CD4-positive, alpha-beta memory T cell (primary cell): ENCODE measurements at places on chromosomes 6 and 20.

GRCh38 chr6:15501826-15502445, 160.9 kb downstream of the DTNBP1 start:
- no peak for DNase-seq

DNA sequence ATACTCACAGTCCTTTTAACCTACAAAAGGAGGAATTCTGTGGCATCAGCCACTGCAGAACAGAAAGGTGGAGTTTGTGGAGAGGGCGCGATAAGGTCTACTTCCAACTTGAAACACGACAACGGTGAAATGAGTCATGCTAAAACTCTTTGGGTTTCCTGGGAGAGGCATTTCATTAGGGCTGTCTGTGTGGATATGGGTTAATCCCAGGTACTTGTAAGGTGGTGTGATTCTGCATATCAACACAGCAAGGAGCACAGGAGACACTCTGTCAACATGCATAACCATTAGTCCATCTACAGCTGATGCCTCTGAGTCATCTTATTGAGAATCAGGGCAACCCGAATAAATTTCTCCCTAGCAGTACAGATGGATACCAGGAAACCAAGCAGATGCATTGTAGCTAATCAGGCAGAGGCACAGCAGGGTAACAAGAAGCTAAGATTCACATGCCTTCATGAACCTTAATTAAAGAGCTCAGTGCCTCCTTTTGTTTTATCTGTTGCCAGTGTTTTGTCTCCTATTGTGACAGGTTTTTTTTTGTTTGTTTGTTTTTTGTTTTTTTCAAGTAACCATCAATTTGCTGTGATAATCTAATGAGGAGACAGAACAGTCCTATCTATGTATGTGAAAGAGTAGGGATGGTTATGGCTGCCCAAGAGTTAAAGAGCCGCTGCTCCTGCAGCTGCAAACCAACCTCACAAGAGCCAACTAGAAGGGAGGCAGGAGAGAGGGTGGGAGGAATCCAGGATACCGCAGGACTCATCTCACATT, 315.8 kb upstream of the SOX4 start:
- no peak for DNase-seq

DNA sequence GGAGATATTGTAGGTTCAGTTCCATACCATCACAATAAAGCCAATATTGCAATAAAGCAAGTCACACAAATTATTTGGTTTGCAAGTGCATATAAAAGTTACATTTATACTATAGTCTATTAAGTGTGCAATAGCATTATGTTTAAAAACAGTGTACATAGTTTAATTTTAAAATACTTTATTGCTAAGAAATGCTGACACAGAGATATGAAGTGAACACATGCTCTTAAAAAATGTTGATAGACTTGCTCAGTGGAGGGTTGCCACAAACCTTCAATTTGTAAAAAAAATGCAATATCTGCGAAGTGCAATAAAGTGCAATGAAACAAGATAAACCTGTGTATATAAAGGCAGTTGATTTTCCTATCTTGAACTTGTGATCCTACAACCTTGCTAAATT, 161.5 kb downstream of the PRDM13 start:
- DNase-seq, result no peak

GRCh38 chr20:49375170-49375569, 97.3 kb upstream of the ZNFX1 start:
- no peak for DNase-seq

DNA sequence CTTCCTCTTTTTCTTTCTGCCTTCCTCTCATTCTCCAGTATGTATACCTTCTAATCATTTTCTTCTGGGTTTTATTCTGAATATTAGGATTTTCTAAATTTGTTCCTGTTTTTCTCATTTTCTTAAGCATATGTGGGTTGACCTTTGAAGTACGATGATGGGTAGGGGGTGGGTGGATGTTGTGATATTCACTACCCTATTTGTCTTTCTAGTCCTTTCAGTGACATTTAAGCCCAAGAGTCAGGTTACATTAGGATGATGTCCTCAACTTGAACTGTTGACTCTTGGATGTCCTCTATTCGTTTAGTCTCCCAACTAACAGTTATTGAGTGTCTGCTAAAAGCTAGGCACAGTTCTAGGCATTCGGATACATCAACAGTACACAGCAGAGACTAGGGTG, 7.3 kb downstream of the ABT1 start:
- DNase-seq, result no peak

DNA sequence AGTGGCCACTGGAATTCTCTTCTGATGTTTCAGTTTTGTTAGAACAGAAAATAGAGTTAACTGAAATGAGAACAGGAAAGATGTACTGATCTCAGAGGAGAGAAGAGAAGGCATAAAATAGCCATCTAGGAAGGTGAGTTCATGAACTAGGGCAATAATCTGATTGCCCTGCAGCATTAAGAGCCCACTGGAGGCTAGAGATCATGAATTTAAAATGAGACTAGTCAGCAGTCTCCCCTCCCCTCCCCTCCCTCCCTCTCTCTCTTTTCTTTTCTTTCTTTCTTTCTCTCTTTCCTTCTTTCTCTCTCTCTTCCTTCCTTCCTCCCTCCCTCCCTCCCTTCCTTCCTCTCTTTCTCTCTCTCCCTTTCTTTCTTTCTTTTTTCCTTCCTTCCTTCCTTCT, 28.9 kb downstream of the GPRC6A start:
- no peak for DNase-seq

DNA sequence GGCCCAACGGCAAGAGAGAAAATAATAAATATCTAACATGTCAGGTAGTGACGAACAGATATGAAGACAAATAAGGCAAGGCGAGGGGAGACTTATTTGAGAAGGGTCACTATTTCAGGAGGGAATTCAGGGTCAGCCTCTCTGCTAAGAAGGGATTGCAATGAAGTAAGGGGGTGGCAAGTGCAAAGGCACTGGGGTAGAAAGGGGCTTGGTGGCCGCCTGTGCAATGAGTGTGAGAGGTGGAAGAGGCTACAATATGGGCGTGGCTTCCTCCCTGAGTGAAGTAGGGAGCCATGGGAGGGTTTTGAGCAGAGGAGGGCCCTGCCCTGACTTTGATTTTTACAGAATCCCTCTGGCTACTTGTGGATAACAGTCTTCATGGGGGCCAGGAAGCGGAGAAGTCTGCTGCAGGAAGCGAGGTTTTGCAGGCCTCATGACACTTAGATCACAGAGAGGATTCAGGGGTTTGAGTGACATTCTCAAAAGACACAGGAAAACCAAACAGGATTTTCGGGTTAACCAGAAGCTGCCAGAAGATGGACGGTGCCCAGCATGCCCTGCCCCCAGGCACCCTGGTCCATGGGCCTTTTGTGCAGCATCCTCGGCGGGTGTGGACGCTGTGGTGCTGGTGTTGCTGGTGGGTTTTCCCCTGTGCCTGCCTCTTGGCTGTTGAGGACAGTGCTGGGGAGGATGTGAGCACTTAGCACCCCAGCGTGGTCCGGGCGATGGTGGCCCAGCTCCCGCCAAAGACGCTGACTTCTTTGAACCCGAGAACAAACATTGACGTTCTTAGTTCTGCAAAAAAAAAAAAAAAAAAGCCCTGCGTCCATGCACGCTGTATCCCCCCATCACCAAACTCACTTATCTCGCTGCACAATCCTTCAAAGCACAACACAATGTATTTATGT, 124.2 kb upstream of the PTPN1 start:
- DNase-seq, result peak; percentile 81

DNA sequence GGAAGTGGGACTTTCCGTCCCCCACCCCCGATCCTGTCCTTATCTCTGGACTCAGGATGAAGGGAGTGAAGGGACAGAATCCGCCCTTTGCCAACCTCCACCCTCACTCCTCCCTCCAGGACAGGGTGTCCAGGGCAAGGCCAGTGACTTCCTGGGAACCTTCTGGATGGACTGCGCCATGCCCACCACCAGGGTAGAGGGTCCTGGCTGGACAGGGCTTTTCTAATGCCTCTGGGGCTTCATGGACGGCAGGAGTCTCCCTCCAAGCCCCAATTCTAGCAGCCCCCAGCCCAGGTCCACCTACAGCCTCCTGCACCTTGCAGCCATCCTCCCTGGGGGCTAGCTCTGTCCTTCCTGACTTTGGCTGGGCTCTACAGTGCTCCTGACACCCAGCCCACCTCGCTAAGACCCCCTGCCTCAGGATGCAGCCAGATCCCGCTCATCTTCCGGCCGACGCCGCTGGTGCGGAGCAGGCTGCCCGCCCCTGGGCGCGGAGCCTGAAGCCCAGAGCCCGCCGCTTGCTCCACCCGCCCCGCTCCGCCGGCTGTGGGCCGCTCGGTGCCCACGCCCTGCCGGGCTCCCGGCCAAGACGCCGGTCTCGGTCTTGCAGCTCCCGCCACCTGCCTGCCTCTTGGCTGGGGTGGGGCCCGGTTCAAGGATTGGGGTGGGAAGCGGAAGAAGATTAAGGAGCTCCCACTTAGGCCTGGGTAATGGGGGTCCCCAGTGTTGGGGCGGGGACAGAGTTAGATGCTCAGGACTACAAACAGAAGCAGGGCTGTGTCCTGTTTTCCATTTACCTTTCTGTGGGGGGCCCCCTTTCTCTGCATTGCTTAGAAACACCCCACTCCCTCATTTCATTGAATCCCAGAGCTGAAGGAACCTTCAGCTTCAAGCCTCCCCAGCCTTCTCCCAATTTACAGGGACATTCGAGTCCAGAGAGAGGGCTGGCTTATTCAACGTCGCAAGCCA, 72.8 kb downstream of the MDGA1 start:
- DNase-seq, result peak; percentile 42

DNA sequence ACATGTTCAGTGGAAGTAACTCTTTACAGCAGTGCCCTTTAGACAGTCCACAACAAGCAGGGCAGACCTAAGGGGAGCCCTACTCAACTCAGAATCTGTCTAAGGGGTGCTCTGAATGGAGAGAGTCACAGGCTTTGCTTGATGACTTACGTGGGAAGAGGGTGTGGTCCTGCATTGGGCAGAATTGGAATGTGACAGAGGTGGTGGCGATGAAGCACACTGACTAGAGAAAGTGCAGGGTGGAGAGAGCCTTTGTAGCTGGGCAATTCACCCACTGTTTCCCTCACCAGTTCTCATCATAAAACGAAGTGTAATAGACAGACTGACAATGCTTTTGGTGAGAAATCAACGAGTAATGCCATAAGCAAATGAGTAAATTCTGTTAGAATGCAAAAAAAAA, 11.2 kb downstream of the TP53INP2 start:
- DNase-seq, result no peak

DNA sequence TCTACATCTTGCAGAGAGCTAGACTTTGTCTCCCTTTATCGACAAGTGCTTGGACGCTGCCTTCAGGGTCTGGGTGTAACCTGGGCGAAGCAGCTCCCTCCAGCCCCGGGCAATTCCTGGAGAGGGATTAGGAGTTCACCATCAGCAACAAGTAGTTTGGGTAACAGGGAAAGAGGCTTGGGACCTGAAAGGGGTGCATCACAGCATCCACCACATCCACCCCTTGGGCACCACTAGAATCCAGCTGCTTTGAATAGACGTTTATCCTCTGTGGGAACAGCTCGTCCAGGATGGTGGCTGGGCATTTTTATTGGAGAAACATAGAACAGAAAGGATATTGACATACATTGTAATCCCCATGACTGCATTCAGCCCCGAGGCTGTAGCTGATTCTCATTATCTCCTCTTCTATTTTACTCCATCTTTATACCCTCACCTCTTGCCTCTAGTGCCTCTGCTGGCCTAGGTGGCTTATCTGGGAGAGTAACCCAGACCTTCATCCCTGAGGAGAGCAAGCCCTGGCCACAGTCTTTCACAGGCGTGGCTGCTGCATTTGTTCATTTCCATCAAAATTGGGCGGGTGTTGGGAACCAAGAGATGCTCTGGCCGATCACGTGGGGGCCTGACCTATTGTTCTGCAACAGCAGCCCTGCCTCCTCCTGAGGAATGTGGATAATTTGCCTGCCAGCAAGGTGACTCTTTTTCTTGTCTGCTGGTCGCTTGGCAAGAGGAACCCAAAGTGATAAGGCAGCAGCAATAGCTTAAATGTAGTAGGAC, 109.2 kb upstream of the RALGAPA2 start:
- no peak for DNase-seq

DNA sequence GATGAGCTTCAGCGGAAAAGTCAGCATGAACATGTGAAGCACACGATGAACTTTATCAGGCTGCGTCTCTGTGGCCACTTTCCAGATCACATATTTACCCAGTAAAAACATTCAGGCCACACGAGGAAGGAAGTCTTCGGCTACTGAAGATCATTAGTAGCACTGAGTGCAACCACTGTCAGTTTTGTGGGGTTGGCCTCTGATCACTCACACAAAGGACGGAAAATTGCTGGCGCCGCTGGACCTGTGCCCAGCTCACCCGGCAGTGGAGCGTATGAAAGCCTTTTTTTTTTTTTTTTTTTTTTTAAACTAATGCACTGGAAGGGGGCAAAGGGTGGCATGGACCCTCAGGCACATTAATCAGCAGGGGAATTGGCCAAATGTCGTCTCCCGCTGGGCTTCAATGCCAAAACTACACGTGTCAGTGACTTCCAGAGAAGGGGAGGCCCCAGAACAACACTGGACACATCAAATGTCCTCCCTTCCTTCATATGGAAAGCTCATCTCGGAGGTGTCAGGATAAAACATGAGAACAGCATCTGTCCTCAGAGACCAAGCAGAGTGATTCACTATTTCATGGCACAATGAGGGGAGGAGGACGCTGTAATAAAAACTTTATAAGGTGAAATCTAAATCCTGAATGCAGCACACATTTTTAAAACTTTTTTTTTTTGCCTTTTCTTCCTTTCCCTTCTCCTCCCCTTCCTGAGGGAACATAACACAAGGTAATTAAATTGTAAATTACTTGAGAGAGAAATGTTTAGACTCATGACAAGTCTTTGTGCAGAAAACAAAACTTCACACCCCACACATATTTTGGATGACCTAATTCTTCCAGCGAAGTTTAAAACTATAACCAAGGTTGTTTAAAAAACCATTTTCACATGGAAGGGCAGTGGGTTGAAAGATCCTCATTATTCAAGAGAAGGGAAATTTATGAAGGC, 223.4 kb downstream of the FOXC1 start:
- DNase-seq, result no peak

DNA sequence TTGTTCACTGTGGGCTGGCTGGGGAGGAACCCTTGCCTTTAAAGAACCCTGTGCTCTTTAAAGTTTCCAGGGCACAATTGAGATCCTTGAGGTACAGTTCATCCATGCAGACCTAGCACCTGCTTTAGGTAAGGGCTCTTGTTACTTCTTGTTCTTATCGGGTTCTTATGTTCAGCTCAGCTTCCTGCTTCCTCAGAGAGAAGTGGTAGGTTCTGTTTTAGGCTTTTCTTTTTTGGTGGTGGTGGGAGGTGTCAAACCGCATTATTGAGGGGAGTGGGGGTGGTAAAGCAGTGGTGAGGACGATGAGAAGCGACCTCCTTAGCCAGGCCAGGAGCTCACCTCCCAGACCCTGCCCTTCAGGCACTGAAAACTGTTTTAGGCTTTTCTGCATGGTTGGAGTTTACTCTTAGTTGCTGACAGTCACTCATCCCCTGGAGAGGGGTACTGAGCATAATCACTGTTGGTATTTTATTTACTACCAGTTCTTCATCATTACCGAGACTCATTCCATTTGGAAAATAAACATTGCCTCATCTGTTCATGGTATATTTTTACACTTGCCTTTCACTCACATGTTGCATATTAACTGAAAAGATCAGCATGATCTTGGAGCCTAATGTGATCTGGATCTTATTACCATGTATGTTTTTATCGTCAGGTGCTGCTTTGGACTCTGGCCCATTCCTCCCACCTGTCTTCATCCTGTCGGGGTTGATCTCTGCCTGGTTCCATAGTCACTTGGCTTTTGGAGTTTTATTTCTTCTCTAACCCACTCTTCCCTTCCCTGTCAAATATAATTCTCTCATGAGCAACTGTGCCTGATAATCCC, 35.4 kb downstream of the SLC16A10 start:
- DNase-seq, result no peak
